ENCODE measurements at places on chromosomes 7 and 10.

DNA sequence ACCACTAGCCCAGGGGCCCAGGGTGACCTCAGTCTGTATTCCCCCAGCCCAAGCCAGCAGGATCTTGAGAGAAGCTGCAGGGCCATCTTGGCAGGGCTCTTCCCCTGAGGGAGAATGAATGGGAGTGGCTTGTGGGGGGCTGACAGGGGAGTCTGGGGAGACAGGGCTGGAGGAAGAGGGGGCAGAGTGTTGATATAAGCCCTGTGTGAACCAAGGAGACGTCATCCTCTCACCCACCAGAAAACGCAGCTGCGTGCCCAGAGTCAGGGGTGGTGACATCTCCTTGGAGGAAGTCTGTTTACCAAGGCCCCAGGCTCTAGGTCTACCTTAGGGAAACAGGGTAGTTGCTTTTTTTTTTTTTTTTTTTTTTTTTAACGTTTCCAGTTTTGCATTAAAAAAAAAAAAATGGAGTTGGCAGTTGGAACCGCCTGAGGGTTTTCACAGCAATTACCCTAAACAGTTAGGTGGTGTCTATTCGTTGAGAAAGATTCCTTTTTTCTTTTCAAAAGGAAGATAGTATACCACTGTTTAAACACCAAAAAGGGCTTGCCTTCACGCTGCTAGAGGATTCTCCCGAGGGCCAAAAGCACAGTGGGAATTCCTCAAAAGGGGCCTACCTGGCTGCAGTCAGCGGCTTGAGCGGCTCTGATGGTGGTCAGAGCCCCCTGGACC lies 113.8 kb downstream of the PRPF18 start:
- DNase-seq, result no peak

DNA sequence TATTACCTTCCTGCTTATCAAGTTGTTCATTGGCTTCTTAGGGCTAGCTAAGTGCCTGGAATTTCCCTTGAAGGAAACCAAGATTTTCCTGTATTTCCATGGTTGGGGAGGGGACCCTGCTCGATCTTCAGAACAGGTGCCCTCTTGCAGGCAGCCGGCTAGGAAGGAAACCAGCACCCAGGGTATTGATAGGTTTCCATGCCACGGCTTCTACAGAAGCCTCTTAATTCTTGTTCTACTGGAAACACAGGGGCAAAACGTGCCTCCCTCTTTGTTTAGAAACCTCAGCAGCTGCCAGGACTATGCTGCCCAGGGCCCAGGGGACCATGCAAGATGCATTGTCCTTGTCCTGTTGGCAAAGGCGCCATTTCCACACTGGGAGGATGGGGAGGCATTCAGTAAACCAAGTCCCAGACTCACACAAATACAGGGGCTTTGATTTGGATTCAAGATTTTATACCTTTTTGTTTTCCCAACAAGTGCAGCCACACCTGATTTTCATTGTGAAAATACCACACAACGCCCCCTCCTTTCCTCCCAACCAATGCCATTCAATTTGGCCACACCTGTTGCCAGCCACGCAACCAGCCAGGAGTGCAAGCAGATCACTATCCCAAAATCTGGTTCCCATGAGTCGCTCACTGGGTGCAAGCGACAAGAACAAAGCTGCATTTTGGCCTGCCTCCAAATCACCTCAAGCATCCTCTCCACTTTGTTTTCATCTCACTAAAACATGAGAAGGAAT lies 29.6 kb downstream of the C10orf71 start:
- DNase-seq, result no peak

DNA sequence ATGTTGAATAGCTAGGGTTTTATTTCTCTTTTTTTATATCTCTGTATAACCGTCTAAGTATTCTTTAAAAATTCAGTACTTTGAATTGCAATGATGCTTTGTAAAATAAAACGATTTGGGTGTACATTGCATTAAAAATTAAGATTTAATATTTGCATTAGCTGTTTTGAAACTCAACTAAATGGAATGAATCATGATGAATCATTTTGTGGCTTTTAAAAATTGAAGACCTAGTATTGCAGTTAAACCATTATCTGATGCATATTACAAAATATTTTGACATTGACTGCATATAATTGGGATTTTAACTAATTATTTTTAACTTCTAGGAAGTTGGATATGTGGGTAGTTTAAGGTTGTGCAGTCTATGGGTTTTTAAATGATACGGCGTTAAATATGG lies 314.0 kb downstream of the CDK14 start:
- DNase-seq, result no peak

DNA sequence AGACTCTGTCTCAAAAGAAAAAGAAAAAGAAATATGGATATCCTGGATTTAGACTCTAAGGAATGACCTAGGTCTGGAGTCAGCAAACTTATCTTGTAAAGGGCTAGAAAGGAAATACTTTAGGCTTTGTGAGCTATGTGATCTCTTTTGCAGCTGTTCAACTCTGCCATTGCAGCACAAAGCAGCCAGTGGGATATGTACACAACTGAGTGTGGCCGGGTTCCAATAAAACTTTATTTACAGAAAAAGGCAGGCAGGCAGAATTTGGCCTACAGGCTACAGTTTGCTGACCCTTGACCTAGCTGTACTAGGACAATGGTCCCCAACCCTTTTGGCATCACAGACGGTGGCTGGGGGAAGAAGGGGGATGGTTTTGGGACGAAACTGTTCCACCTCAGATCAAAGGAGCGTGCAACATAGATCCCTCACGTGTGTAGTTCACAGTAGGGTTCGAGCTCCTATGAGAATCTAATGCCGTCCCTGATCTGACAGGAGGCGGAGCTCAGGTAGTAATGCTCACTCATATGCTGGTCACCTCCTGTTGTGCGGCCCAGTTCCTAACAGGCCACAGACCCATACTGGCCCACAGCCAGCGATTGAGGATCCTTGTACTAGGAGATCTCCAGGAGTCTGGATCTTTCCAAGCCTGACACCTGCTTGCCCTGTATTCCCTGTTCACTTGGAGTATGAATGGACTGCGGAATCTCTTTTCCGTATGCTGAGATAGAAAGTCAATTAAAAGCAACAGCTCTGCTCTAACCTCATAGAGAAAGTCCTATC lies 63.0 kb downstream of the CUL1 start:
- DNase-seq, result no peak

DNA sequence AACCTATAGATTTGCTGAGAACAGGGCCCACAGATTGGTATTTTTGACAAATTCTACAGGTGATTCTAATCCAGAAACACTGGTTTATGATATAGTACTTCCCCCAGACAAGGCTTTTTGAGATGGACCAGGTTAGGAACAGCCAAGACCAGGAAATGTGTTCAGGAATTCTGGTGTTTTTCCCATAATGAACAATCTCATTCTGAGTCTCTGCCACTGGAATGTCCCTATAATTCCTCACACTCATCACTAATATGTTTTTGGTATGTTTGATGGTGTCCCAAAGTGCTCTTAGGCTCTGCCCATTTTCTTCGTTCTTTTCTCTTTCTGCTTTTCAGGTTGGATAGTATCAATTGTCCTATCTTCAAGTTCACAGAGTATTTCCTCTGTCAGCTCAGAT lies 107.2 kb upstream of the IGFBP3 start:
- DNase-seq, result no peak

GRCh38 chr10:61465901-61466632 lies 12.9 kb upstream of the TMEM26 start:
- no peak for DNase-seq

GRCh38 chr10:130043491-130043890 lies 67.1 kb downstream of the C10orf143 start:
- DNase-seq, result no peak

- no peak for DNase-seq
Observed at GRCh38 chr7:153470004-153470671, 582.1 kb upstream of the DPP6 start.

- DNase-seq, result no peak
Observed at GRCh38 chr10:61257956-61258496, 195.2 kb downstream of the TMEM26 start.

DNA sequence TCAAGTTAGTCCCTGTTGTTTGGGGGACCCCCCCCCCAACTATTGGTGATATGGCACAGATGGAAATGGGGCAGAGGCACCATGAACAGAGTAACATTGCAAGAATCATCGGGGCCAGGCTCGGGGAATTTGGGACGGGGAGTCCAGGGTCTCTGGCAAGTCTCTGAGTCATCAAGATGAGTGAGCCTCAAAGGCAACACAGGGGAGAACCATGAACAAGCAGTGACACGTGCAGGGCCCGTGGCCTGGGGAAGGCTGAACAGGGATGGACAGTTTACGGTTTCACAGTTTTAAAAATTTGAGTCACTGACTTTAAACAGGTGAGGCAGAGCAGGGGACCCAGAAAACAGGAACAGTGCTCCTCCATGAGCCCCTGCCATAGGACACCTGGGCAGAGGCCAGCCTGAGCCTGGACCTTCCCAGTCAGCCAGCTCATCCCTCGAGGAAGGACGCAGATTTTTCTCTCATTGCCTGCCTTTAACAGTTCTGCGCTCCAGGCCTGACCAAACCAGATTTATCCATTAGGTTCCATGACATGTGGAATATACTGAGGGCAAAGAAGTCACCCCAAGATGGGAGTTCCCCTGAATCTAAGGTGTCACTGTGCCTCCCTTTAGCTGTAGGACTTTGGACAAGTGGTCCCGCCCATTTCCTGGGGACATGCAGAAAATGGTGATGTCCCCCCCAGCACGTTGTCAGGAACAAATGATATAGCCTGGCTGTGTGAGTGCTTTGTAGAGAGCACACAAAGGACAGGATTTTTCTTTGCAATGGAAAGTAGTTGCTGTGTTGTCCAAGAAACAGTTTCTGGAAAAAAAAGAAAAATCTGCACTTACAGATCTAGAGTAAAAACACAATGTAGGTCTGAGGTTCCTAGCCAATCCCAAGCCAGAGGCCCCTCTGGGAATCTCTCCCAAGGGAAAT lies 23.8 kb downstream of the CHST15 start:
- no peak for DNase-seq

GRCh38 chr10:102781090-102781920 lies 37.6 kb downstream of the WBP1L start:
- no peak for DNase-seq

DNA sequence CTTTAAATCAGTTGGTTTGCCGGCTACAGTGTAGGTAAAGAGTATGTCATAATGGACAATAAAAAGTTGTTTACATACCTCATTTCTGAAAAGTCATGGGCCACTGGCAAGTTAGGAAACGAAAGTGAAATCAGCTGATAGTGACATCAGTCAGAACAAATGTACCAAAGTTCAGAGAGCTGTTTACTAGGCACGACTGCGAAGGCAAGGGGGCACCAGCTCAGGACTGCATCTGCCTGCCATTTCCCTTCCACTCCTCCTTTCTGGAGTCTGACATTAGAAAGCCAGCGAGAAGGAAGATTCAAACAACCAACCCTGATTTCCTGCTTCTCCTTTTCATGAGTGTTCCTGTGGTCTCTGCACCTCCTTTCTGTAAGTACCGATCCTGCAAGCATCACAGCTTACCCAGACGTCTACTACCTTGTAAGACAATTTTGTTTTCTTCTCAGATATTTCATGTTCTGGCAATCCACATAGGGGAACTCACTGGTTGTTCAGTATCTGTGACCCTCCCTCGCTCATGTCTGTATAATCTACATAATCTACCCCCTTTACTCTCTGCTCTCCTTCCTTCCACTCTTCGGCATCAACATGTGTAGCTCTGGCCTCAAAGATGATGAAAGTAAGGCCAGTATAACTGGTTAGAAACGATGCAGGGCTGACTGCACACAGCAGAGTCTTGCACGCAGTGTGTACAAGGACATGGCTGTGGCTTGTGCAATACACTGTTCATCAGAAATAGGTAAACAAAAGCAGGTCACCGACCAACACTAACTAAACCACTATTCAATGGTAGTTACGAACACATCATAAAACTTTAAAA lies at the start of gene TMEM140:
TMEM140 (plus strand) TSS at position 174 of the 823 bp plus-strand sequence. CDS start 16,370 bp downstream, outside the sequence.
- DNase-seq, result no peak

DNA sequence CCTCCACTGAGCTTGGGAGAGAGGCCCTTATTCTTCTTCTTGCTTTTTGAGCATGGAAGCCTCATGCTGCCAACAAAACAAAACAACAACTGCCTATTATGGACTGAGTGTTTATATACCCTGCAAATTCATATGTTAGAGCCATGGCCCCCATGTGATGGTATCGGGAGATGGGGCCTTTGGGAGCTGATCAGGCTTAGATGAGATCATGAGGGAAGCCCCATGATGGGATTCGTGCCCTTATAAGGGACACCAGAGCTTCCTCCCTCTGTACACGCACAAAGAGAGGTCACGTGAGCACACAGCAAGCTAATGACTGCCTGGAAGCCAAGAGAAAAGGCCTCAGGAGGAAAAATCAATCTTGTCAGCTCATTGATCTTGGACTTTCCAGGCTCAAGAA lies 235.0 kb downstream of the FANK1 start:
- DNase-seq, result no peak

GRCh38 chr7:17005271-17005670 lies 123.5 kb upstream of the AGR3 start:
- no peak for DNase-seq

- DNase-seq, result no peak
Observed at GRCh38 chr7:48141521-48141920, 29.7 kb upstream of the ABCA13 start.

- DNase-seq, result no peak
Observed at GRCh38 chr10:116418389-116418788, 9.3 kb upstream of the PNLIPRP3 start.

GRCh38 chr7:131554880-131555516 lies 1.4 kb downstream of the PODXL start:
- DNase-seq, result no peak

DNA sequence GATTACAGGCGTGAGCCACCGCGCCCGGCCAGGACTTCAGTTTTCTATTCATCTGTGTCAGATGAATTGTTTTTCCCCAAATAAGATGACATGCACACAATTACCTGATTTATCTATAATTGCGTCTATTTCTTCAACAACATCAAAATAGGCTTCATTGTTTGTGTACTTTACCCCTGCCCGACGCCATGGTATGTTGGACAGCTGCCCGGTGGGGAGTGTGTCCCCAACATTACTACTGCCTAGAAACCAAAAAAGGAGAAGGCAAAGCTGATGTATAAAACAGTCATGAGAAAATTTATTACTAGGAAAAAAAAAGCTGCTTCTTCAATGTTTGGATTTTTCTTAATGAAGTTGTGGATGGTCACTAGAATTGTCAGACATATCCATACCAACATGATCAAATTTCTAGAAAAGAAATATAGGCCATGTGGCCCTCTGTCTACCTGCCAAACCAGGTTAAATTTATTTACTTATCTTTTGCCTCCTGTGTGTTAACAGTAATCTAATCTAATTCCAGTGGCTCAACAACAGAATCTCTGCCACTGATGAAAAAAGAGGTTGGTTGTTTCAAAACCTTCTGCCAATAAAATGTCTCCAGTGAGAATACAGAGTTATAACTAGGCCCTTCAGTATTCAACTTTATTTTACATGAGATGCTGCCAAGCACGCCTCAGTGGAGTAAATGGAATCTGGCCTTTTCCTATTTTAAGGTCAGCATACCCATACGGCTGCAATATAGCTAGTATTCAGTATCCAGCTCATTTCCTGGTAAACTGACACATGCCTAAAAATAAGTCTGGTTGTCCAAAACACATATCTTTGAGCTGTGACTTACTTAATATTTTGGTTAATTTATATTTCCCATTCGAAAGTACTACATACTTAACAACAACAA lies 16.5 kb downstream of the AP3M1 start:
- no peak for DNase-seq

- no peak for DNase-seq
Observed at GRCh38 chr7:116593359-116594075, 68.7 kb downstream of the CAV1 start.

- DNase-seq, result no peak
Observed at GRCh38 chr7:127983804-127984332, 47.4 kb downstream of the LRRC4 start.
